ENCODE measurements at places on chromosomes 1 and 21.

GRCh38 chr1:87338566-87338965, 9.9 kb downstream of the LMO4 start:
- DNase-seq: no peak

DNA sequence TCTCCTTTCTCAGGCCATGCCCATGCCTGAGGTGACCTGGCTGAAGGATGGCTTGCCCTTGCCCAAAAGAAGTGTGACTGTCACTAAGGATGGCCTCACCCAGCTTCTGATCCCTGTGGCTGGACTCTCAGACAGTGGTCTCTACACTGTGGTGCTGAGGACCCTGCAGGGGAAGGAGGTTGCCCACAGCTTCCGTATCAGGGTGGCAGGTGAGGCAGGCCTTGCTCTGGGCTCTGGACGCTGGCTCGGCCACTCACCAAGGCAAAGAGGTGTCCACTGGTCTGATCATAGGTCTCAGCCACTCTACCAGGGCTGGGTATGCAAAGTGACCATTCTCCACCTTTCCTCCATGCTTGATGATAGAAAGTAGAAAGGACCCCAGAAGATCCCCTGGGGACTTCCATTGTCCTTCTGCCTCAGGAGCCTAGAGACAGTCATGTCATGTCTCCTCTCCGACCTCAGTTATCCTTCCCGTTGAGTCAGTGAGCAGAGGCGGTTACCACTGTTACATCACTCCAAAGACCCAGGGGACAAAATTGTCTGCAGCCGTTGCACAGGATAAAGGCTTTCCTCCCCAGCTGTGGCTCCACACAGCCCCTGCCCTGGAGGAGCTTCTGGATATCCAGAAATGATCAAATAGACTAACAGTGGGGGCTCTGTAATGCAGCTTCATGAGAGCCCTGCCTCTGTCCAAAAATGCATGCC, 34.2 kb downstream of the IGFN1 start:
- no peak for DNase-seq

DNA sequence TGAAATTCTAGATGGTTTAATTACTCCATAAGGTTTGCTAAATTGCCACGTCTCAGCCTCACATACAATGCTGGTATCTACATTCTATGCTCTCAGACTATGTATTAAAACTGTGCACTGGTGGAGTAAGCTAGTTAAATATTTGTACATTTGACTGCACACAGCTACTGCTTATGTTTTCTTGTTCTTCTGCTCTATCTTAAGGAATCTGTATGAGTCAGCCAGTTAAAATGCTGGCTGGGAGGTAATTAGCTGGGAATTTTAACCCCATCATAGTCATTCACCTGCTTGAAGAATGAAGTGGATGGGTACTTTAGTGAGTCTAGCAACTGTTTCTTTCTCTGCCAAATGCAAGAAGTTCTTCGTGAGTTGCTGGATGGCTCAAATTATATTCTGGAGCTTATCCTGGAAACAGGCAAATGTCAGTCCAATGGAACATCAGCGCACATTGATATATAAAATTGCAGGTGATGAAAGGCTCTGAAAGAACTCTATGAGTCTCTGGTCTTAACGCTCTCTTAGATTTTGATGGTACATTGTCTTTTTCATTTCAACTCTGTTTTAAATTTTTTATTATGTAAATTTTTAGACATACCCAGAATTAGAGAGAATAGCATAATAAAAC, 83.4 kb downstream of the BACH1 start:
- no peak for DNase-seq

GRCh38 chr1:37012226-37012625, 22.1 kb downstream of the GRIK3 start:
- DNase-seq: no peak

- no peak for DNase-seq
Measured at GRCh38 chr1:173601588-173601987, 1.3 kb downstream of the SLC9C2 start.

GRCh38 chr1:205570796-205571537, 60.8 kb downstream of the ELK4 start:
- no peak for DNase-seq

DNA sequence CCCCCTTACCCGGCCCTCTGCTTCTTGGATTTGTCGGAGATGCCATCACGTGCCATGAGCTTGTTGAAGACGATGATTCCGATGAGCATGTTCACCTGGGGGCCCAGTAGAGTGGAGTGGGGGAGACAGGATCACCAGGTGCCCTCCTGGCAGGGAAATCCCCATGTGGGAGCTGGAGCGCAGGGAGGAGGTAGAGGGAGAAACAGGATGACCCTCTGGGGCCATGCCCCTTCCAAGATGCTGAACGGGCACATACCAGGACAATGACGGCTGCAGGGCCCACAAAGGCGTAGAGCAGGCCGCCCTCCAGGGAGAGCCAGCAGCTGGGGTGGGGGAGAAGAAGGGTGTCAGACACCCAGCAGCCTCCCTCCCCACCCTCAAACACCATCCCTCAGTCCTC, 28.6 kb downstream of the ADGRB2 start:
- DNase-seq: no peak

GRCh38 chr1:228373004-228373680, 33.5 kb downstream of the TRIM11 start:
- no peak for DNase-seq

- DNase-seq: no peak
Measured at GRCh38 chr21:46078322-46078977, 19.5 kb upstream of the COL6A2 start.

DNA sequence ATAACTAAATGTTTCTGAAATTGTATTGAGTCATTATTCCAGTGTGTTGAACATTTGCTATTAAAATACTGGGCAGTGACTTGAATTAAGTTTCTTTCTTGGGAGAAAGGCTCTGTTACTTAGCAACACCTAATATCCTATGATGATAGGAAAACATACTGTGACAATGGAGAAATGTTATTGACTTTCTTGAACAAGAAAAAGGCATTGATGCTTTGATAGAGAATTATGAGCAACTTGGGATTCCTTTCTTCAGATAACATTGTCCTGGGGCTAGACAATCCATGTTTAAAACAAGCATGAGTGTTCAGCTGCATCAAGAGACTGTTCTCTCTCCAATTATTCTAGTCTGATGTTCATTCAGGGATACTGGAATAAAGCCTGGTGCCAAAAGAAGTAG, 215.9 kb upstream of the L1TD1 start:
- DNase-seq: no peak

DNA sequence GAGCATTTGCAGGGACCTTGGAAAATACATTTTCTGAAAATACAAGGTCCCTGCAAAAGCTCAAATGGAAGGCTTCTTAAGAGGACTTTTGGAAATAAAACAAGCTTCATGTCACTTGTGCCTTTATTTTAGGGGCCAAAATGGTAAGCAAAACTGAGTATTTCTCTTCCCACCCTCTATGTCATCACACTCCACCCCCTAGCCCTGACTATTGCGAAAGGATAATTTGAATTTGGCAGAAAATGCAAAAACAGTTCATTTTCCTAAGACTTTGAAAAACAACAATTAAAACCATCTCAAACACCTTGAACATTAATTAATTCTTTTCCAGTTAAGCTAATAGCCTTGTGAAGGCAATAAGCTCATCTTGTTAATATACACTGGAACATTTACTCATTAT, 201.7 kb downstream of the TM2D1 start:
- no peak for DNase-seq

GRCh38 chr1:241167121-241167630, 189.8 kb downstream of the RGS7 start:
- no peak for DNase-seq

DNA sequence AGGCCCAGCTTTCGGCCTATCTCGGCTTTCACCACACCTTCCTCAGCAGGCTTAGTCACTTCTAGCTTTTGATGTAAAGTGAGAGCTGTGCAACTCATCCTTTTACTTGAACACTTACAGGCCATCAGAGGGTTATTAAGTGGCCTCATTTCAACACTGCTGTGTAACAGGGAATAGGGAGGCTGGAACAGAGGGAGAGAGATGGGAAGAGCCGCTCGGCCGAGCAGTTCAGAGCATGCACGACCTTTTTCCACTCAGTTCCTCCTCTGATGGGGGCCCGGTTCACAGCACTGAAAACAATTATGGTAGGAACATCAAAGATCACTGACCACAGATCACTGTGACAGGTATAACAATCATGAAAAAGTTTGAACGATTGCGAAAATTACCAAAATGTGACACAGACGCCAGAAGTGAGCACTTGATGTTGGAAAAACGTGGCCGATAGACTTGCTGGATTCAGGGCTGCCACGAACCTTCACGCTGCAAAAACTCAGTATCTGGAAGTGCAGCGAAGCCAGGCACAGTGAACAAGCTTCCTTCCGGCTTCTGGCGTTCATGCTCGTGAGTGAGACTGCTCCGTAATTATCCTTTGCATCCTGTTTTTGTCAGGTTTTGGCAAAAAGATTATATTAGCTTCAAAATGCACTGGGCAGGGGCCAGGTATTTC, 28.6 kb downstream of the AGPAT3 start:
- no peak for DNase-seq

DNA sequence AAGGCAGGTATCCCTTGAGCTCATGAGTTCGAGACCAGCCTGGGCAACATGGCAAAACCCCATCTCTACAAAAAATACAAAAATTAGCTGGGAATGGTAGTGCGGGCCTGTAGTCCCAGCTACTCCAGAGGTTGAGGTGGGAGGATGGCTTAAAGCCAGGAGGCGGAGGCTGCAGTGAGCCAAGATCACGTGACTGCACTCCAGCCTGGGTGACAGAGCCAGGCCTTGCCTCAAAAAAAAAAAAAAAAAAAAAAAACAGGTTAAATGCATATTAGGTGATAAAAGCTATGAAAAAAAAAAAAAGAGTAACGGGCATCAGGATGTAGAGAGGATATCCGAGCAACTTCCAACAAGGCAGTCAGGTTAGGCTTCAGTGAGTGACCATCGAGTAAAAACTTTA, 2.8 kb upstream of the SRRM1 start:
- DNase-seq: no peak

DNA sequence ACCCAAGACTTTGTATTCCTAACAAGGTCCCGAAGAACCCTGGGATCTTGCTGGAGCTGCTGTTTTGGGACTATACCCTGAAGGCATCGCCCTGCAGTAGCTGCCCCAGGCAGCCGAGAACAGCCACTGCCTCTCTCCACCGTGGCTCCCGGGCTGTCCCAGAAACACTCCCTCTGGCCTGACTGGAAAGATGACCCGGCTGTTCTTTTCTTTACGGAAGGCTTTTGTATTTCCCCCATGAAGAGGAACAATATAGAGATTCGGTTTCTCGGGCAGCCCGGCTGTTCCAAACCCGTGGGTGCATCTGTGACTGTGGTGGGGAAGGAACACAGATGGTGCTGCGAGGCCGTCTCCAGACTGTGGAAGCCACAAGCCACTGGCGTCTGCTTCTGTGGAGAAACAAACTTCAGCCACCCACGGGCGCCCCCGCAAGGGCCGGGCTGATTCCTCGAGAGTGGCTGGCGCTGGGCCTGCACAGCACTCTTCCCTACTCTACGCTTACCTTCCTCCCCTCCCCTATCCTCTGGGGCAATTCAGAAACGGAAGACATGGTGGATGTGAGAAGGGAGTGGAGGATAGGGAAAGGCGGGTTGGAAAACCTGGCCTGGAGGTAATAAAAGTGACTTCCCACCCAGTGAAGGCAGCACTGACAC, 33.7 kb upstream of the VASH2 start:
- no peak for DNase-seq

DNA sequence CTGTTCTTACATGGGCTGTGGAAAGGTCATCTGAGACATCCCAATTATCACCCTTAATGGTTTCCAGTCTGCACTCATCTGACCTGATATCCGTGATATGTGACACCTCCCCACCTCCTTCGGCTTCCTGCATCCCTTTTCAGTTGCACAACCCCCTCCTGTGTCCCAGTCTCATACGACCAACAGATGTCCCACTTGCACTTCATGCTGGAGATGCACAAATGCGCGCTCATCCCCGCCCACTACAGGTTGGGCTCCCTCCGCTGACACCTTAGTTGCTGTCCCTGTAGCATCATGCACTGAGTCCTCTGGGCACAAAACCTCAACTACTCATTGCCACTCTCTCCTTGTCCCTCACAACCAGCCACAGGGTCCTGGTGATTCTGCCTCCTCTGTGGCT, 94.4 kb downstream of the MIS18A start:
- DNase-seq: no peak

DNA sequence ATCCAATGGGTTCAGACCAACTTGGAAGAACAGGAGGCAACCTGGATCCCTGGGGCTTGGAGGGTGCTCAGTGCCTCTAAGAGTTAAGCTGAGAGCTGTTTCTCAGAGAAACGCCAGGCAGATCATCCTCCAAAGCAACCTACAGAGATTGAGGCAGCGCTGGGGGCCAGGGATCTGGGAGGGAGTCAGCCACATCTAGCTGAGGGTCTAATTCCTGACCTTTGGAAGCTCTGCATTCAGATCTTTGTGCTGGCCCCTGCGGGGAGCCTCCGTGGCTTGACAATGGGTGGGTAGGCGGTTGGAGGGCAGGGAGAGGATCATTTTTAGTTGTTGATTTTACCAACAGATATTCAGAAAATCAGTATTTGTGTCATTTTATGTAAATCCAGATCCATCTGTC, 79.3 kb downstream of the DDX20 start:
- no peak for DNase-seq

DNA sequence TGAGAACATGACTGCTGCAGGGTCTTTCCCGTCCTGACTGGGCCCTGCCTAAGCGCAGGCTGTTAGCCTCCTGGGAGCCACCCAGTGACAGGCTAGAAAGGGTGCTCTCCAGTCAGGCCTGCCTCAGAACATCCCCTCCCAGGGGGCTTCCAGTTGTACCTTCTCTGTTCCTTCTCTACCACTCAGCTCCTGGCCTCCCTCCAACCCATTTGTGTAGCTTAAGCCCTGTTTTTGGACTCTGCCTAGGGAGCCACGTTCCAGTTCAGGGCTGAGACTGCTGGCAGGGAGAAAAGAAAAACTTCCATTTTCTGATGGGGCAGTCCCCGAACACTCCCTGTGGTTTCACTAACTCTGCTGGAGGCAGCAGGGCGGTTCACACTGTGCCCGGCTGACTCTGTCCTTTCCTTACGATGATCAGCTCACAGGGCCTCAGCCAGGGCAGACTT, 15.3 kb upstream of the POU3F1 start:
- DNase-seq: no peak

- no peak for DNase-seq
Measured at GRCh38 chr1:111911776-111912515, 77.5 kb downstream of the KCND3 start.

- DNase-seq: no peak
Measured at GRCh38 chr1:238451781-238452310, 561.1 kb upstream of the ZP4 start.

DNA sequence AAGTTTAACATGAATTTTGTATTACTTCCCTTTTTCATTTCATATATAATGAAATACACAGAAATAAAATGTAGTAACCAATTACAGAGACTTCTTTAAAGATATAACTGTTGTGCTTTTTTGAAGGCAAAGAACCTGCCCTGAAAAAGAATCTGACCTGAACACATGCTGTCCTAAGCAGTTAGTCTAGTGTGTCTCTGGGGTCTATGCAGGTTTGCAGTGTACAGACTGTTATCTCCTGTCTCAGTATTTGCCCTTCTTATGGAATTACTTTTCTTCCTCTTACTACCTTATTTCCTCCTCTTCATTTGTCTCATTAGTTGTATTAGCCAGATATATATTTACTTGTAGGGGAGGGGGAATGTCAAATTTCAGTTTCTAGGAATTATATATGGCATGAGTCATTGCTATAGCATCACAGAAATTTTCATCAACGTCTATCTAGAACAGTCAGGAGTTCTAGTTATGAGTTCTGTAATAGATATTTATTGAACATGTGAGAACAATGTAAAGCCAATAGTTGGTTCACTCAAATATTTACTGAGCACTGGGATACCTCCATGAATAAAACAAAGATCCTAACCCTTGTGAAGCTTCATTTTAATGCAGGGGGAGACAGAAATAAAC, 28.4 kb upstream of the PLEKHO1 start:
- DNase-seq: no peak

Measured in effector CD4-positive, alpha-beta T cell (primary cell).